ENCODE measurements at places on chromosomes 7 and 10. TPM values are rescaled to one million over a fixed set of nuclear protein-coding genes. Genes with fewer than 3 reads are reported as not detected.
A peak's percentile ranks its signal among the peaks of the same experiment; 100 is the strongest.

- no peak for DNase-seq
Measured at GRCh38 chr10:62024026-62024701, 122.7 kb downstream of the ARID5B start.

The RSPH10B2 gene
- total RNA-seq: not detected

The SPRN gene
- 0.82 TPM for total RNA-seq

The FFAR4 gene
- total RNA-seq: not detected

The CEP41 gene
- 21.6 TPM for total RNA-seq

The UNCX gene
- total RNA-seq: not detected

GRCh38 chr10:71378336-71379117 lies 18.2 kb upstream of the CDH23 start:
- DNase-seq: no peak

DNA sequence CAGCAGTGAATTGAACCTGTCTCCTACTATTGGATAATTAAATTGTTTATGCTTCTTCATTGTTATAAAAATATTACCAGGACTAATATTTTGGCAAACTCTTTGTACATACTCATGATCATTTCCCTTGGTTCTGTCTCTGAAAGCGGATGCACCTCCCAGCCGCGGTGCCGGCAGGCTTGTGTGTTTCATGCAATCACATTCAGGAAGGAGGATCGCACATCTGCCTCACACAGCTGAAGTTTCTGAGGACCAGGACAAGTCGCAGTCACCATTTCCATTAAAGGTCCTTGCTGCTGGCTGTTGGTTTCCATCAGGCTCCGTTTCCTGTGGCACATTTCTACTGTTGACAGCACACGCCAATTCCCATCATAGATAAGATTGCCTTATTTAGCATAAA lies 117.8 kb upstream of the SHH start:
- DNase-seq: no peak

The GIMAP1 gene
- total RNA-seq: not detected

DNA sequence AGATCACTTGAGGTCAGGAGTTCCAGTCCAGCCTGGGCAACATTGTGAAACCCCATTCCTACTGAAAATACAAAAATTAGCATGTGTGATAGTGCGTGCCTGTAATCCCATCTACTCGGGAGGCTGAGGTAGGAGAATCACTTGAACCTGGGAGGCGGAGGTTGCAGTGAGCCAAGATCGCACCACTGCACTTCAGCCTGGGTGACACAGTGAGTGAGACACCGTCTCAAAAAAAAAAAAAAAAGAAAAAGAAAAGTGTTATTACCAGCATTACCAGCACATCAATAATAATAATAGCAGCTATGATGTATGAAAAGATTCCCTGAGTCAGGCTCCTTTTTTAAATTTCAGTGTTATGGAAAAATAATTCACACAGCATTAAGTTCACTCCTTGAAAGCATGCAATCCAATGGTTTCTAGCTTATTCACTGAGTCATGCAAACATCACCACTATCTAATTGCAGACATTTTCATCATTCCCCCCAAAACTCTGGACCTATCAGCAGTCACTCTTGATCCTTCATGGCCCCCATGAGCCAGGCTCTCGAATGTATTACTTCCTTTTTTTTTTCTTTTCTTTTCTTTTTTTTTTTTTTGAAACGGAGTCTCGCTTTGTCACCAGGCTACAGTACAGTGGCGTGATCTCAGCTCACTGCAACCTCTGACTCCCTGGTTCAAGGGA lies 228.4 kb downstream of the FANK1 start:
- peak; percentile 69 for DNase-seq

All from fibroblast of the aortic adventitia (primary cell).